ENCODE measurements at places on chromosomes 7 and 10.

DNA sequence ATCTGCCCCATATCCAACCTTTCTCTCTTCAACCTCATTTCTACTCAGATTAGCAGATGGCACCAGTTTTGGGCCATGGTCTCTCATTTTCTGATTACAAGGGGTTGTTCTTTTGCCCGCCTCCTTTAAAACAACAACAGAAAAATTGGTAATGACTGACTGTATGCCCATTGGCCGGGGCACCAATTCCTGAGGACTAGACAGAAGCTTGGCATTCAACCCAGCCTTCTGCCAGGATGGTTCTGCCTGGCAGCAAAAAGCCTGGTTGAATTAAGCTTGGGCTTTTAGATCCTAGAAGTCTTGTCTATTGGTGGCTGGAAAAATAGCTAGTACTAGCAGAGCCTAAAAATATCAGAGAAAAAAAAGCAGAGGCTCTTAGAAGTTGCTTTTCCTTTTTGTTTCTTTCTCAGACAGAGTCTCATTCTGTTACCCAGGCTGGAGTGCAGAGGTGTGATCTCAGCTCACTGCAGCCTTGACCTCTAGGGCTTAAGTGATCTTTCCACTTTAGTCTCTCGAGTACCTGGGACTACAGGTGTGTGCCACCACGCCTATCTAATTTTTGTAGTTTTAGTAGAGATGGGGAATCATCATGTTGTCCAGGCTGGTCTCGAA lies 402.6 kb downstream of the AUTS2 start:
- DNase-seq = no peak

GRCh38 chr10:57420881-57421280 lies 846.8 kb downstream of the IPMK start:
- DNase-seq = no peak

- DNase-seq = no peak
Measured at GRCh38 chr7:111029574-111030251, 61.2 kb upstream of the LRRN3 start.

DNA sequence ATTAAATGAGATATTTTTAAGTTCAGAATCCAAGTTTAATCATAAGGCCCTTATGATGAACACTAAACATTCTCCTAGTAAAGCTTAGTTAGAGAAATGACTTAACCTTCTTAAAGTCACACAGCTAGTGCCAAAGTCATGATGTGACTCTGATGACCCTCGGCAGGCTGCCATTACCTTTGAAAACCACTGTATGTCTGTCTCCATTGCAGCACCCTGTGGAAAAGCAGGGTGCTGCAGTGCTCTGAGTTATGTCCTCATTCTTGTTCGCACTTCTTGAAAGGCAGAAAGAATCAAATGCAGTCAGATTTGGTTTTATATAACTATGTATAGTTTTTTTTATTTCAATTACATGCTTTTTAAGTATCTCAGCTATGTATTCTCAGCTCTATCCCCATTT lies 105.0 kb downstream of the PHTF2 start:
- peak; percentile 14 for DNase-seq

DNA sequence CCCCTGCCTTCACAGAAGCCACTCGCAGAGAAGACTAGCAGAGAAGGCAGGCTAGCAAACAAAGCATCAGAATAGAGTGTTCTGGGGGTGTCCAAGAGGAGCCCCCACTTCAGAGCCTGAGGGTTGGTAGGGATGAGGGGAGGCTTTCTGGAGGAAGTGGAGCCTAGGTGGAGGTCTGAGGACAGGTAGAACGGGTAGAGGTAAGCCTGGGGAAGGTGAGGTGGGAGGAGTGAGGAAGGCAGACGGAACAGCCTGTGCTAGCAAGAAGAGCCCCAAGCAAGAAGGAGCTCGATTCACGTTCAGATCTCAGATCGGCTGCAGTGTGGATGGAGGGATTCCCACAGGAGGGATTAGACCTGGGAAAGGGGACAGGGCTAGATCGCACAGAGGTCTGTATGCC lies 66.0 kb upstream of the DUSP5 start:
- no peak for DNase-seq

DNA sequence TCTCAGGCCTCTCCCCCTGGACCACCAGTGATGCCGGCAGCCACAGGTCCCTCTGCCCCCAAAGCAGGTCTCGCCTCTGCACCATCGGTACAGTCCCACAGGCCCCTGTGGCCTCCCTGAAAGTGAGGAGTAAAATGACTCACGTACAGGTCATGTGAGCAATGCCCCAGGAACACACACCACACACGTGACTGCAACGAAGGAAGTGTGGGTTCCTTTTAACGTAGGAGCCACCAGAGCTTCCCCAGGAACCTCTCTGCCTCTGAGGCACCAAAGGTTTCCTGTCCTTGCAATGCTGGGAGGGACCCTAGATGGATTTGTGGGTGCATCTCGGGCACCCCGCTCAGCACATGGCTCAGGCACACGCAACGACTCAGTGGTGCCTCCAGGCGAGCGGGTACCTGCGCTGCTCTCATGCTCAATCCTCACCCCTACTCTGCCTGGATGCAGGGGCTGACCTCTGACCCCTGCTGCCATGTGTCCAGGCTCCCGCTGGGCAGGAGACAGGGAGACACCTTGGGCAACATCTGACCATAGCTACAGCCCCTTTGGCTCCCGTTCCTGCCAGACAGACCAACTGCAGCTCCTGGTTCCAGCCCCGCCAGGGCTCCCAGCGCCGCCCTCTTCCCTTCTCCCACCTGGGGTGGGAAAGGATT lies 120.7 kb downstream of the PRKAG2 start:
- DNase-seq = no peak

DNA sequence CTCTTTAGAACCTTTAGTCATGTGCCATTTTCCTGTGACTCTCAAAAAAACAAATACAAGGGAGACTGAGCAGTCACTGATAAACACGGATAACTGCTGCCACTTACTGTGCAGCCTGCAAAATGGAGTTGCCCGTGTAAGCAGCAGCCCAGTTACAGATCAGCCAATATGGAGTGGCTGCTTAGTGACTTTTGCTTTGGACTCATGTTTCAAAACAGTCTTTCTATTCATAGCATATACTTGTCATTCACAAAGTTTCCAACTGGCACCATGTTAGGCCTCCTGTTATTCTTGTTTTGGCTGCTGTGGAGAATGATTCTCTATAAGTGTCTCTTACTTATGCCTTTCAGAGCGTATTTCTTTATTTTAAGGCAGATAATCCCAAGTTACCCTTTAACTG lies 3.0 kb downstream of the FAM204A start:
- no peak for DNase-seq

DNA sequence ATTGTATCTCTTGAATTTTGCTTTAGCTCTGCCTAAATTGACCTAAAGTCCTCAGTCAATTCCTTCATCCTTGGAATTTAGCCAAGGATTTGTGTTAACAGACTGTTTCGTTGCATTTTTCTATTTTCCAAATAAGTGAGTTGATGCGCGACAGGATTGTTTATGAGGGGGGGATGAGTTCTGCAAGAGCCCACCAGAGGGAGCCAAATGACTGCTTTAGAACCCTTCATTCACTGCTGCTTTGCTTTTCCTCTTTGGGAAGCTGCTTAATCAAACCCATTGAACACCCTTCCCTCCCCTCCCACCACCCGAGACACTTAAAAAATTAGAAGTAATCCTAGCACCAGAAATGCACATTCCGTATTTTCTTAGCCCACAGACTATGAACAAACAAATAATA lies 33.7 kb upstream of the PTF1A start:
- DNase-seq = peak; percentile 81

GRCh38 chr7:66013938-66014337 lies 31.9 kb upstream of the GUSB start:
- DNase-seq = peak; percentile 64
